Stimulated activated CD8-positive, alpha-beta memory T cell treated with anti-CD3 and anti-CD28 coated beads, Interleukin-4, amount 100 ng/mL, for 1 hour (primary cell): ENCODE measurements at places on chromosomes 12 and 14.

DNA sequence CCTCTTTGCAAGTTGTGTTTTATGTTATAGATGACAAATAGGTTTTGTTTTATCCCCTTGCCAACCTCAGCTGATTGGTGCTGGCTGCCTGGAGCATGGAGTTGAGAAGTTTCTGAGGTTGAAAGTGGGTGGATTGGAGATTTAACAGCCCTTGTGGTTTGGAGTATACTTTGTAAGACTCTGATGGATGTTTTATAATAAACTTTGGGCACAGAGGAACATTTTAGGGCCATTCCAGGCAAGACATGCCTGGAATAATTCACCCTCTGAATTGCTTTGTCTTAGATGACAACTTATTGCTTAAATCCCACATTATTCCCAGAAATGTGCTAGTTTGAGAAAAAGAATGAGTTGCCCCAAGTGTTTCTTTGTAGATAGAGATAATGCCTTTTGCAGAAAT, 158.9 kb downstream of the SLC5A8 start:
- no peak for DNase-seq

DNA sequence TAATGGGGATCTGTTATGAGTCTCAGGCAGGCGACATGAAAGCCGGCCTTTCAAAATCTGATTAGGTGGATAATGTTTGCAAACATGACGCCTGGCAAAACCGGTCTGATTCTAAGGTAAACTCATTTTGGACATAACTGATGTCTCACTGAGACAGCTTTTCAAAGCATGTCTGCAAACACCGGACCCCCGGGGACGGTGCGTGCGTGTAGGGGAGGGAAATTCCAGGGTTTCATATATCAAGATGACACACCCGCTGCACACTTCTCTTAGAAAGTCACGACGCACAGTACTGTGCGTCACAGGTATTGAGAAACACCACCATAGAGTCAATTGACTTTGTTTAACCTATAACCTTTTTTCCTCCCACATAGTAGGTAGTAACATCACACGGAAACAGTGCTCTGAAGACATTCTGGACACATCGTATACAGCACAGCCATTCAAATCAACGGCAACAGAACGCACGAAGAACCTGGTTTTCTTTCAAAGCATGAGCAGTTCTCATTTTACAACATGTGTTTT, 43.9 kb upstream of the TESC start:
- no peak for DNase-seq

- DNase-seq, result no peak
These were observed 46.9 kb upstream of the SLC16A7 start for GRCh38 chr12:59548930-59549329.

DNA sequence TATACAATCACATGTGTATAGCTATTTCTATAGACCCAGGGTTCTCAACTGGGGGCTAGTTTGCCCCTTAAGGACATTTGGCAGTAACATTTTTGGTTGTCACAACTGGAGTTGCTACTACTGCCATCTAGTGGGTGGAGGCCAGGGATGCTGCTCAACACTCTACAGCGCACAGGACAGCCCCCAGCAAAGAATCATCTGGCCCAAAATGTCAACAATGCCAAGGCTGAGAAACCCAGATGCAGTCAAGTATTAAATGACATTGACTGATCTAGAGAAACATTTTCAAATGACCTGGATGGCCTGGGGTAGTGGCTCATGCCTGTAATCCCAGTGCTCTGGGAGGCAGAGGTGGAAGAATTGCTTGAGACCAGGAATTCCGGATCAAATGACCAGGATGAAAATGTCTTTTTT, 5.8 kb downstream of the WSB2 start:
- no peak for DNase-seq

GRCh38 chr14:66508846-66509621, 1.1 kb downstream of the GPHN start:
- no peak for DNase-seq

DNA sequence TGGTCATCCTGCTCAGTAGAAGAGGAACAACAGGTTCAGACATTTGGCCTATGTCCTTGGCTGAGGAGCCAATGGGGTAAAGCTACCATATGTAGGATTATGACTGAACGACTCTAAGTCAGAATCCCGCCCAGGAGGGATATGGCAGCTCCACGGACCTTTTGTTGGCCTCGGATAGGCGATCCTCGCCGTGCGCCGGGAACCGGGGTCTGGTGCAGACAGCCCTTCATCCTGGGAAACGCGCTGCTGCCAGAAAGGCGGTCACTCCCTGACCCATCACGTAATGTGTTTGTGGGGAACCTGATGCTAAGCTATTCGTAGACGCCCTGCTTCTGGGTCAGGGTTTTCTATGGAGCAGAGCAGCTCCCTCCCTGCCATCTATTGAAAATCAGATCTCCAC, 178.9 kb upstream of the ALG10B start:
- no peak for DNase-seq
